NCI-H1436 treated with DMSO at 0.1 percent for 48 hours (cell line): ENCODE measurements at places on chromosomes 5 and 9.

GRCh38 chr9:108410161-108410560, 445.6 kb downstream of the ACTL7B start:
- DNase-seq: no peak

DNA sequence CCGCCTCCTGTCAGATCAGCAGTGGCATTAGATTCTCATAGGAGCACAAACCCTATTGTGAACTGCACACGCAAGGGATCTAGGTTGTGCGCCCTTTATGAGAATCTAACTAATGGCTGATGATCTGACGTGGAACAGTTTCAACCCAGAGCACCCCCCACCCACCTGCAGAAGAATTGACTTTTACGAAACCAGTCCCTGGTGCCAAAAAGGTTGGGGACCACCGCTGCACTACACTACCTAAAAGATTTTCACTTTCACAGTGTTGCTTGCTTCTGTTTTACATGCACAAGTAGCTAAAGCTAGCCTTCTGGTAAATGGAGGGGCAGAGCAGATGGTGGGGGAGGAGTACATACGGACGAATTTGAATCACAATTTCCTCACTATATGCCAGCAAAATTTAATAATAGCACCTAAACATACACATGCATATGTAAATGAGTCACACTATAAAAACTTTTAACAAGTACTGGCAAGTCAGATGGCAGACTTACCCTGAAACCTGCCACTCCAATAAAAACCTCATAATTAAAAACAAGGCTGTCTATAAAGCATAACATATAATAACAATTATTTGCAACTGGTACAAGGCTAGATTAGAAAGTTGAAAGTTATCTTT, 24.0 kb upstream of the CDKN2B start:
- DNase-seq: no peak

GRCh38 chr9:115209601-115210306, 91.8 kb upstream of the TNC start:
- no peak for DNase-seq

GRCh38 chr9:95509851-95510708, 6.7 kb downstream of the PTCH1 start:
- DNase-seq: no peak

GRCh38 chr5:110333384-110333783, 393.1 kb downstream of the TMEM232 start:
- DNase-seq: no peak

- no peak for DNase-seq
These were observed 147.8 kb downstream of the HSPA4 start for GRCh38 chr5:133199417-133200178.

DNA sequence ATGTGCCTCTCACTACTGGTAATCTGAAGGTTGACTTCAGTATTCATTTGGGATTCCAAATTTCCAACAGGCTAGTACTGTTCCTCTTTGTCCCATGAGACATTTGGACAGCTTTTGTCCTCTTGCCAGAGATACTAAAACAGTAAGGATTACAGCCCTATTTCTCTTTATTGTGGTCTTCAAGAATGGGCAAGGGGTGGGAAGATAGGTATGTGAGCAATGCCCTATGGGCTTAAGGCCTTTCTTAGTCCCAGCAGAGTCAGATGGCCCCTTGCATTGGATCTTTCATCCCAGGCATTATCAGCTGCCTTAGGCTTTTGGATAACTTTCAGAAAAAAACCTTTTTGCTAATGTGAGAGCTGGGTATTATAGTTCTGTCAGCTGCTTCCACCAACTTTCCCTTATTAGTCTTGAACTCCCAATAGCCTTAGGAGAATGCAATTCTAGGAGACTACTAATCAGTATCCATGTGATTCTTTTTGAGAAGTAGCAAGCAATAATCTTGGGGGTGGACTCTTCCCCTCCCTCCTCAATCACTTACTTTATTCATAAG, 361.1 kb upstream of the NUDT12 start:
- no peak for DNase-seq

GRCh38 chr5:115838885-115839518, 2.4 kb downstream of the ATG12 start:
- DNase-seq: no peak
